Effector CD4-positive, alpha-beta T cell (primary cell): ENCODE measurements at places on chromosomes 13 and 19.
A peak's percentile ranks its signal among the peaks of the same experiment; 100 is the strongest.

- DNase-seq = no peak
Observed at GRCh38 chr13:99865420-99865930, 106.1 kb downstream of the ZIC5 start.

GRCh38 chr13:28820099-28821051 is at the start of gene MTUS2:
MTUS2 (plus strand) TSS chr13:28820339.
- no peak for DNase-seq

- DNase-seq = no peak
Observed at GRCh38 chr19:37635076-37636056, 19.9 kb downstream of the ZFP30 start.

- DNase-seq = no peak
Observed at GRCh38 chr19:47106821-47107201, 6.8 kb downstream of the ZC3H4 start.

DNA sequence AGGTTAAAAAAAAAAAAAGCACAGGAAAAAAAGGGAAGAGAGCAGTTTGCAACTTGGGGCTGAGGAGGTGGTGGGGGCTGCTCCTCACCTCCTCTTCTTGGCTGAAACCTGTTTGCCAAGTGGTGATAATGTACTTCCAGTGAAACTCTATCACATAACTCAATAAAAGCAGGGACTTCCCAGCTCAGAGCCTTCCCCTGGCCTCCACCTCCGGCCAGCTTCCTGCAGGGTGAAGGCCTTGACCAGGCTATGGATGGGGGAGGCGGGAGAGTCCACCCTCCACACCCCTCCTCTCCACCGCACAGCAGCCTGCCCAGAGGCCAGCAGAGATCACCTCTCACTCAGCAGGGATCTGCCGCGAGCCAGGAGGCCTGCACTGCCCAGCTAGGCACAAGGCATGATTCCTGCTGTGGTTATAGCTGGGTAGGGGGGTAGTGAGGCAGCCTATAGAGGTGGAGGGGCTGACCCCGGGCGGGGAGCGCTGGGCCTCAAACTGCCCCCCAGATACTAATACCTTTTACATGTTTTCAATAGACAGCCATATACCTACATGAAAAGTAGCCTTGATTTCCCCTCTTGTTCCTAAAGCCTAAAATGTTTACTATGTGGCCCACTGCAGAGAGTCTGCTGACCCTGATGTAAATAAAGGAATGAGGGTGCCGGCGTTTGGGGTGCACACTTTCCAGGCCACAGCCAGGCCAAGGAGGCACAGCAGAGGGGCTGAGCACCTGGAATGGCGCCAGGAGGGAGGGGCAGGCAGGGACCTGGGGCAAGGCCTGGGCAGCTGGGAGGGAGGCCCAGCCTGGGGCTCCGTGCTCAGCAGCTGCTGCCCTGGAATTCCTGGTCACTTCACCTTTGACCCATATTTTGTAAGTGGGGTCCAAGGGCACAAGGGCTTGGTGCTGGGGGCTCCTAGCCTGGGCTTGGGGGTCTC is 10.3 kb downstream of the ZNF787 start:
- DNase-seq = no peak

GRCh38 chr13:48233046-48233888 is at the start of gene ITM2B:
ITM2B (plus strand) TSS chr13:48233206; CDS start chr13:48233361, 155 bp downstream.
- DNase-seq = peak; percentile 55

DNA sequence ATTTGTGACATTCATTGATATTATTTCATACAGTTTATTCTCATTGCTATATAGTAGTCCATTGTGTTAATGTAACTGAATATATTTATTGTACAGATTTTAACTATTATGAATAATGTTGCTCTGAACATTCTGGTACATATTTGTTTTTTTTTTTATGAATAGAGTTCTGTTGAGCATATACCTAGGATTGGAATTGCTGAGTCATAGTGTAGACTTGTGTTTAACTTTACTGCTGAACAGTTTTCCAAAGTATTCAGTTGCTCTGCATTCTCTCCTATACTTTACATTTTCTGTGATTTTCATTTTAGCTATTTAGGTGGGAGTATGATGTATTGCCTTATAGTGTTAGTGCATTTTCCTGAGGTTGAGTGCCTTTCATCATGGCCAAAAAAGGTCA is 97.5 kb downstream of the MAB21L1 start:
- no peak for DNase-seq

DNA sequence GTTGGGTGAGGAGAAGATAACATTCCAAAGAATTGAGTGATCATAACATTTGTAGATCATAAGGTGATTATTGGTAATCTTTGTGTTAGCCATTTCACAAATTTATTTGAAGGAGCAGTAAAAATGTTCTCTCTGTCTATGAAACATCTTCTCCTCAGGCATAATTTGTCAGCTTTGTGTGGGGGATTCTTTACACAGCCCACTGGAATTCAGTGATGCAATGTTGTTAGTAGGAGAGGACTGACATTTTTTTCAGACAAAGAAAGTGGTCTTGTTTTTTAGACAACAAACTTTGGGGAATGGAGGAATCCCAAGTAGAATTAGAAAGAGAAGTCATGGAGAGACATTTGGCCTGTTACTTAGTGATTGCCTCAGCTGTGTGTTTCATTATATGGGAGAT is 100.3 kb downstream of the ITGBL1 start:
- no peak for DNase-seq

DNA sequence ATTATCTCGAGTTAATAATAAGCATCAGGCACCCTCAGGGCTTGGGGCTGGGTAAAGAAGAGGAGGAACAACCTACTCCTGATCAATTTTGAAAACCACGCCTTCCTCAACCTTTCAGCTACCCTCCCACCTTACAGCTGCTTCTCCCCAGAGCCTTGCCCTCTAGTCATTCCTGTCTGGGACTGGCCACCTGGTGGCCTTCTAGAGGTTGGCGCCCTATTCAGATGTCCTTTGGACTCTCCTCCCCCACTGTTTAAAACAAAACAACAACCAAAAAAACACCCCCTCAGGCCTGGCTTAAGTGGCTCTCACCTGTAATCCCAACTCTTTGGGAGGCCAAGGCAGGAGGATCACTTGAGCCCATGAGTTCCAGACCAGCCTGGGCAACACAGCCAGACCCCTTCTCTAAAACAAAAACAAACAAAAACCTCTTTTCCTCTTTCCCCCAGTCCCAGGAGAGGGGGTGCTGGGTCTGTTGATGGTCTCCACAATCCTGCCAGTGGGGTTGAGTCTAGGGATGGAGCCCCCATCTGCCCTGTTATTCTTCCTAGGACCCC is 62.3 kb downstream of the CCDC70 start:
- DNase-seq = no peak

DNA sequence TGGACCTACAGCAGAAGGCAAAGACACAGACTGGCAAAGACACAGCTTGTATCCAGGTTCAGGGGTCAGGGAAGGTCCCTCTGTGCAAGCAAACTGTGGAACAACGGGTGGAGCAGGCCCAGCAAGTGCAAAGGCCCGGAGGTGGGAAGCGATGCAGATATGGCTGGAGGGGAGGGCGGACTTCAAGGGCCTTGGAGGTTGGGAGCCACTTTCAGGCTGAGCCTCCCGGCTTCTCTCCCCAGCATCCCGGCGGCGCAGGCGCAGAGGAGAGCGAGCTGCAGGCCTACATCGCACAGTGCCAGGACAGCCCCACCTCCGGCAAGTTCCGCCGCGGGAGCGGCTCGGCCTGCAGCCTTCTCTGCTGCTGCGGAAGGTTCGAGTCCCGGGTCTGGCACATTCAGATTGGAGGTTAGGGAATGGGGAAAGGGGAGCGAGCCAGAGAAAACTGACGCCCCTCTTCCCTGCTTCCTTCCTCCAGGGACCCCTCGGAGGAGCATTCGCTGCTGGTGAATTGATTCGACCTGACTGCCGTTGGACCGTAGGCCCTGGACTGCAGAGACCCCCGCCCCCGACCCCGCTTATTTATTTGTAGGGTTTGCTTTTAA is 2.1 kb upstream of the PNPLA6 start:
- DNase-seq = no peak

GRCh38 chr19:15400521-15401396 is 18.0 kb downstream of the AKAP8L start:
- DNase-seq = no peak

DNA sequence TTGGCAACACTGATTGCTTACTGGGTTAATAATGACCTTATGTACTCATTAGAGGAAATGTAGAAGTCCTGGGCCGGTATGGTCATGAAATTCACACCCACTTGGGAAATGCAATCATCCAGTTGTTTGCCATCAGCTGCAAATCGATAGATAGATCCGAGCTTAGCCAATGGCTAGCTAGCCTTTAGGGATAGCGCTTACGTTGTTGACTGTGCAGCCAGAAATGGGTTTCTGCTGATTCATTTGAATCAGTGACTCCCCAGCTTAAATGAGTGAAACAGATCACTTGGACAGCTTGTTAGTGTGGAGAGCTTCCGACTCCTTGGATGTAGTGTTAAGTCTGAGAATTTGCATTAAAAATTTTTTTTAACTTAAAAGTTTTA is 11.8 kb downstream of the IL17D start:
- no peak for DNase-seq
